Adrenal gland (tissue), 19 donors: ENCODE measurements at places on chromosomes 2 and 18.

DNA sequence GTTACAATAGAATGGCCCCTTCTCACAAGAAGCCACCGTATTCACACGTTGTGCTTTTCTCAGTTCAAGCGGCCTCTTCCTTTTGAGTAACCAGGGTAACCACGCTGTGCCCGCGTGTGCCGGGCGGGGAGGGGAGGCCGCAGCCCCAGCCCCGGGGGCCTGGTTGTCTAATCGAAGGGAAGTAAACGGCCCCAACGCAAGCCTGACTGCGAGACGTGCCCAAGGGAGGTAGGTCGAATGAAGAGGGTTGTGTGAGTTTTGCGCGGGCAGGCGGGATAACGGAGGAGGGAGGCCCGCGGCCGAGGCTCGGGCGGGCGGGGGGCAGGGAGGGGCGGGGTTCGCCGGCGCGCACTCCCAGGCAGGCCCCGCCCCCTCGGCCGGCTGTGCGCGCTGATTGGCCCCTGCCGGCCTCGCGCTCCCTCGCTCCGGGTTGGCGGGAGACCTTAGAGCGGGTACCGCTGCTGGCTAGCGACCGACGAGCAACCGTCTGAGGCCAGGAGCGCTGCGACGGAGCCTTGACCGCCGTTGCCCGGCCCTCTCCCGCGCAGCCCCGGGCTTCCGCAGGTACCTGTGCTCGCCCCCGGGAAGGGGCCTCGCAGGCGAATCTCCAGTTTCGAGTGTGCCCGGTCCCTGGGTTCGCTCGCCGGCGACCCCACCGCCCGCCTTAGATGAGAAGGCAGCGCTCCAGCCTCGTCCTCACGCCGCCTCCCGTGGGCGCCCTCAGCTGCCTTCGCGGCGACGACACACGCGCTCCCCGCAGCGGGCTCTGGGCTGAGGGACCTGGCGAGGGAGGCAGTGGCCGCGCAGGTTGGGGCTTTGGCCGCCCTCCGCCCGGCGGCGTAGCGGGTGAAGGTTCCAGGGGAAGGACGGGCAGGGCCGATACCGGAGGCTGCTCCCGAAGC is at the start of gene SPDYA:
Gene SPDYA (plus strand): TSS at position 451 of the 902 bp plus-strand sequence. CDS start 5,181 bp downstream, outside the sequence.
- DNase-seq = peak; percentile 83

- DNase-seq = no peak
Observed at GRCh38 chr2:233317196-233317943, 9.8 kb downstream of the SAG start.

- DNase-seq = no peak
Observed at GRCh38 chr2:18752667-18753422, 163.5 kb upstream of the NT5C1B start.

- DNase-seq = no peak
Observed at GRCh38 chr2:39511605-39512433, 74.7 kb upstream of the MAP4K3 start.

GRCh38 chr2:105809097-105809473 is 64.4 kb downstream of the NCK2 start:
- no peak for DNase-seq
